Stimulated activated CD4-positive, alpha-beta T cell treated with anti-CD3 and anti-CD28 coated beads, Interleukin-1b, Interleukin-23, amount 100 ng/mL, for 24 hours (primary cell): ENCODE measurements at places on chromosomes 4 and X.
A peak's percentile ranks its signal among the peaks of the same experiment; 100 is the strongest.

GRCh38 chr4:155889031-155889793 is 14.3 kb upstream of the TDO2 start:
- no peak for DNase-seq

GRCh38 chrX:118974908-118975671 is 672 bp downstream of the LONRF3 start:
- DNase-seq: peak; percentile 2

GRCh38 chrX:30327762-30328161 is 18.6 kb upstream of the NR0B1 start:
- DNase-seq: no peak

- no peak for DNase-seq
These were observed 76.5 kb downstream of the STIM2 start for GRCh38 chr4:26937139-26937538.

DNA sequence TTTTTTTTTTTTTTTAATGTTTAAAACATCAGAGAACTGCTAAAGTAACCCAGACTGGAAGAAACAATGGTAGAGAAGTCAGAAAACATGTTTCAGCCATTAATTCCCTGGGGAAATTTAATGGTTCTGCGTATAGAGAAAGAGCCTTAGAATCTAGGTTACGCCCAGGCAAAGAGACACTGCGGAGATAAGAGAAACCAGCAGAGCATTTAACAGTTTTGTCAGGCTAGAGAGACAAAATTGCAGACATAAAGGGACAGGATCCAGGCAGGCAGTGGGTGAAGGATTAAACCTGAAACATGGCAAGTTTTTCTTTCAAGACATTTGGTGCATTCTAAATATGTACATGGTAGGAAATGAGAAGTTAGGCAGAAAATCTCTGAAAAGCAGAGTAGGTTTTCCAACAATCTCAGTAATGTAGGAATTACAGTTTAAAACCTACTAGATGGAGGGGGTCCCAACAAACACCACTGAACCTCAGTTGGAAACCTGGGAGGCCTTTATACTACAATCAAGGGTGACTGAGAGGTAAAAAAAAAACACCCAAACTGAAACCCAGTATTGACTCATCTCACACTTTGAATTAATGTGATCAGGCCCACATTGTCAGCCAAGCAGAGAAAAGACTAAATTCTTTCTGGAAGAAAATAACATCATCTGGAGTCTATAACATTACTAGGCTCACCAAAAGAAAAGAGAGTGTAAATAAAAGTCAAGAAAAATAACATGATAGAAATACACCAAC is 254.2 kb upstream of the NWD2 start:
- DNase-seq: no peak

GRCh38 chrX:33188286-33188685 is 23.1 kb downstream of the DMD start:
- no peak for DNase-seq

GRCh38 chrX:150363561-150364346 is 637 bp downstream of the MAMLD1 start:
- DNase-seq: no peak

DNA sequence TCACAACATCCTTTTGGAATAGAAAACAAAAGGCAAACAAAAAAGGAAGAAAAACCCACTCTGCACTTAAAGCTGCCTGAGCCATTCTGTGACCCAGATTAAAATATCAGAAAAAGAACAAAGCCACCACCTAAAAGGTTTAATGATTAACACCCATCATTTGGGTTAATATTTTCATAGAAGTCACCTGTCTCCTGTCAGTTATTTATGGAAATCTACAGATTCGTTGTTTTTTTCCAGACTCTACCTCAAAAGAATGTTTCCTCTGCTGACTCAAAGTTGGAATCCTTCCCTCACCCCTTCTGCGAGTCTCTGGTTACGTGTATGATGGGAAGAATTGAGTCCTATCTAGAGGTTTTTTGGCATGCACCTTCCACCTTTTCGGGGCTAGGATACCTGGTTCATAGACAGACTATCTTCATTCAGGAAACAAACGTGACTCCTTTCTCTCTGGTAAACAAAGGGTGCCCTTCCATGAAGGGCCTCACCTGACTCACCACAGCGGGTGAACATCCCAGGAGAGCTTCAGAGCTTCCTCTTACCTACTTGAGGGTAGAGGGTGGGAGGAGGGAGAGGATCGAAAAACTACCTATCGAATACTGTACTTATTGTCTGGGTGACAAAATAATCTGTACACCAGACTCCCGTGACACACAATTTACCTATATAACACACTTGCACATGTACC is 19.6 kb upstream of the CA5B start:
- DNase-seq: no peak

DNA sequence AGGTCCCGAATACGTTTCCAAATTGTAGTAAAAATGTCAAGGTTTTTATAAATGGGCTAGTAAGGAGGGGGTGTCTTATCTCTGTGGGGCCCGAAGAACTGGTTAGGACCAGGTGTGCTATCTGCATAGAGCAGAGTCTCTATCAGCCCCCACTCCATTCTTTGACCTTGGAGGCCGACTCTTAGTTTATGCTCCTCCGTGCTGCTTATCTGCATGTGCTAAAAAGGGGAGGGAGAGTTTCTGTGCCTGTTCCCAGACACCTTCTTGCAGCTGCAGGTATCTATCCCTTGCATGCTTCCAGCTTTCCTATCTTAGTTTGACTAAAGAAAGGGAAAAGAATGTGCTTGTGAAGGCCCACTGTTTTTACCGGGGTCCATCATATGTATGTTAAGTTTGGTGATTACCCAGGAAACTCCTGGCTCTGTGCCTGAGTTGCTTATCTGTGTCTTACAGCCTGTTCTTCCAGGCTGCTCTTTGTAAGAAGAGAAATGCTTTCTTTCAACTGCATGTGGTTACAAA is 28.6 kb upstream of the NAF1 start:
- DNase-seq: no peak

- DNase-seq: no peak
These were observed 51.9 kb upstream of the IRF2 start for GRCh38 chr4:184526228-184526627.

GRCh38 chrX:153319295-153320046 is 2.1 kb downstream of the PNMA6F start:
- DNase-seq: no peak

- DNase-seq: no peak
These were observed 39.6 kb downstream of the FAM47C start for GRCh38 chrX:37047776-37048175.

- DNase-seq: no peak
These were observed at the start of gene TREX2 for GRCh38 chrX:153445856-153446635. TSS of gene TREX2 (minus strand) at chrX:153446056. CDS start at chrX:153445430, 626 bp downstream.

GRCh38 chr4:2806390-2807355 is 13.8 kb downstream of the SH3BP2 start:
- no peak for DNase-seq

GRCh38 chr4:138405466-138405891 is 163.3 kb upstream of the SLC7A11 start:
- no peak for DNase-seq

DNA sequence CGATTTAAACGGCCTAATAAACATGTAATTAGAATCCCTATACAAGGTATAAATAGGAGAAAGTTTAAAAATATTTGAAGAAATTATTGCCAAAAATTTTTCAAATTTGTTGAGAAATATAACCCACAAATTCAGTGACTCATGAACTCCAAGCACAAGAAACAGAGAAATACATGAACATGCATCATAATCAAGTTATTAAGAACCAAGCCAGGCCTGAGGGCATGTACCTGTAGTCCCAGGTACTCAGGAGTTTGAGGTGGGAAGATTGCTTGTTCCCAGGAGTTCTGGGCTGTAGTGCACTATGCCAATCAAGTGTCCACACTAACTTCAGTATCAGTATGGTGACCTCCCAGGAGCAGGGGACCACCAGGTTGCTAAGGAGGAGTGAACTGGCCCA is 341.9 kb downstream of the CAMK2D start:
- DNase-seq: no peak

GRCh38 chr4:152651473-152652060 is 28.2 kb downstream of the TMEM154 start:
- no peak for DNase-seq

DNA sequence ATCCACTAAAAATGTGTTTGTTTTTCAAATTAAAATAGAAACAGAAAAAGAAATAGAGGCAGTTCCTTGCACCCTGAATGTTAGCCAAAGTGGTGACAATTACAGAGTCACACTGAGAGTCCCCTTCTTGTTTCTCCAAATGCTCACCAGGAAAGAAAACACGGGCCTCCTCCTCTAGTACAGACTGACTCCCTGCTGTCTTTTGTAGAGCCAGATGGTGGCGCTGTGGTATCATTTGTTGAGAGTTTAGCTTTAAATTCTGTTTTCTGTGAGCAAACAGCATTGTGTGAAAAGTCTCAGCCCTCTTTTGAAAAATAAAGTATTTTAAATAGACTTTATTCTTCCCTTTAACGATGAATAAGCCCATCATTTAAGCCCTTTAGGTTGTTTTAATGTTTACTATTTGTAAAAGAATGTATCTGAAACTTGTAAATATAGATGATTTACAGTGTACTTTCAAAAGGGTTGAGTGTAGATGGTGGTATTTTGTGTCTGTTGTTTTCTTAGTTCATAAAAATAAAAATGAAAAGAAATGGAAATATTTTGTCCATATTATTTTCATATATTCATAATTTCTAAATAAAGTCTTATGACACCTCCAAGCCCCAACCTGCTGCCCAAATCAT is 36.9 kb upstream of the ATOH1 start:
- no peak for DNase-seq

DNA sequence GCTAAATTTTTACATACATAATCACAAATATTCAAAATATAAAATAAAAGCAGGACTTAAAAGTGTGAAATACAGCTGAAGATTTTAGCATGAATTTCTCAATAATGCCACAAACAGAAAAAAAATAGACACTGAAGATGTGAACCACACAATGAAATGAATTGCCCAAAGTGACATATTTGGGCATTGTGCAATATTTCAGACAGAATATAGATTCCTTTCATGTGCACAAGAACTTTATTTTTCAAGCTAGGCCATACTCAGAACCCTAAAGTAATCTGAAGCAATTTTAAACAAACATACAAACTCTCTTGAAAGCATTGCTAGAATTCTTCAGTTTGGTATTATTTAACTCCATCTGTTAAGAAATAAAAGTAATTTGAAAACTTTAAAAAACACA is 764.1 kb downstream of the STIM2 start:
- DNase-seq: no peak

DNA sequence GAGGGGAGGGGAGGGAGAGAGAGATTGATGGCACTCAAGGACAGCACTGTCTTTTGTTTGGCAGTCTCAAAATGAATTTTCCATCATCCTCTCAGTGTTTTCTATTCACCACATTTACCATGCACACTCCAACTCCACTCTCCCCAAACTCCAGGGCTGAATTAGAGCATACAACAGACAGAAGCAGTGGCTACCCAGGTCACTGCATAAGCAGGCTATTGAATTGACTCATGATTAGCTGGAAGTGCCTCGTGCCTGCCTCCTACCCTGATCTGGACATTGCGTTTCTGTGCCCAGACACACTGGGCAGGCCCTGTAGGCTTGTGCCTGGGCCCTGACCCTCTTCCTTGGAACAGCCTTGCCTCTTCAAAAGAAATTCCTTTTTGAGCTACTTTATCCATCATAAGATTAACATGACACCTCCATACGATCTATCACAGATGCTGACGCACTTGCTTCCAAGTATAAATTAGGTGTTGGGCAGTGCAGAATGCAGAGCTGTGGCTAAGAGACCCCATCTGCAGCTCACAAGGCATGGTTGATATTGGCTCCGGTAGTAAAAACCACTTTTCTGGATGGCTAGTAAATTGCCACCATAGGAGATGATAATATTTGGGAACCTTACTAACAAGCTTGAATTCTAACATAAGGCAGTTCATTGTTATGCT is 752.9 kb downstream of the RPA4 start:
- DNase-seq: no peak

DNA sequence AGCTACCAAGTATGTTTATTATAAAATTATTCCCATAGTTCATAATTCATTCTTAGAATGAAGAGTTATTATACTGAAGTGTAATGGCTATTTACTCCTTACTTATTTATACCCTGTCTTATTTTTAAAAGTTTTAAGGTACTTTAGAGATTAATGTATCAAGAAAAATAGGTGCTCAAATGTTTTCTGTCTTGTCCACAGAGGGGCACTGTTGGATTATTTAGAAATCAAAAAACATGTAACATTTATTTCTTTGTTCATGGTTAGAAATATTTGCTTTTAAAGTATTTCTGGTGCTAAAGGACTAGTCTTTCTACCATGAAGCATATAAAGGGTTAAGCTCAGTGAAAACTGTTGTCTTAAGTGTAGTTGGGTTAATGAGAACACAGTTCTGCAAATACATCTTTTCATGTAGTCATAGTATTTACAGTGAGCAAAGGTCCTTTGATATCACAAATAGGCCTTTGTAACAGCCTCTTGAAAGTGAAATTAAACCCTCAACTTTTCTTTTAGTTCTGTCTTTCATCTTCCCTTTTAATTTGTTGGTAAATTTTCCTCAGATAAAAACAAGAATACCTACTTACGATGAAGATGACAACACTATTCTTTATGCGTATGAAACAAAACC is 7.7 kb downstream of the SCML1 start:
- DNase-seq: no peak

GRCh38 chr4:37763831-37764230 is 62.7 kb upstream of the PGM2 start:
- no peak for DNase-seq

DNA sequence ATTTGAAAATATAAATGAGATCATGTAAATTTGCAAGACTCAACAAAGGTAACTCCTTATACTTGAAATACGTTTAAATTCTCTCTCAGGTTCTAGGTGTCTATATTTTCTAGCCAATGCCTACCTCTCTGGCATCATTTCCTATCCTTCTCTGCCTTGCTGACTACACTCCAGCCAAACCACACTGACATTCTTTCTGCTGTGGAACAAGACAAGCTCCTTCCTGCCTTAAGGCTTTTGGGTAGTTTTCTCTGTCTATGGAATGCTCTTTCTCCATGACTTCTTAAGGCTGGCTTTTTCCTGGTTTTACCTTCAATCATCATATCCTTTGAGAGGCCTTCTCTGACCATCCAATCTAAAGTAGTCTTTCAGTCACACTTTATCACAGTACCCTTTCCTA is 201.0 kb downstream of the SPRY1 start:
- DNase-seq: no peak
